Stimulated activated CD8-positive, alpha-beta memory T cell treated with anti-CD3 and anti-CD28 coated beads, Interleukin-7, amount 100 ng/mL, for 4 hours (primary cell): ENCODE measurements at places on chromosomes 11 and 22.

- DNase-seq, result no peak
These were observed 149.8 kb upstream of the THY1 start for GRCh38 chr11:119572481-119573424.

DNA sequence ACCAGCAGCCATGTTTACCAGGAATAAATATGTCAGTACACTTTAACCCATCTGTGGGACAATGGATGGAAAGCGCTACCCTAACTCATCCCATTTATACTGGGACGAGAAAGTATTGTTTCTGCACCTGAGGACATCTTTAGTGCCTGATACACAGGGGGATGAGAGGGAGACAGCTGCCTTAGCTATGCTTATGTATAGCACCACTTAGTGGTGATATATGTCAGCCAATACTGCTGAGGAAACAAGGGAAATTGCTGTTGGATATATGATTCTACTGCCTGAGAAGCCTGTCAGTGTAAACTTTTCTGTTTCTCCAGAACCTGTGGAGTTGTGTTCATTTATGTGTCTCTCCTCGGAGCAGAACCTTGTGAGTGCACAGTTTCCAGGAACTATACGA, 13.3 kb upstream of the CEP295 start:
- no peak for DNase-seq

GRCh38 chr11:33894398-33894746, 2.5 kb upstream of the LMO2 start:
- DNase-seq, result no peak

GRCh38 chr22:48198489-48199459, 1436.3 kb downstream of the TBC1D22A start:
- DNase-seq, result no peak

- DNase-seq, result peak; percentile 36
These were observed 8.7 kb downstream of the PTH start for GRCh38 chr11:13486926-13487660.
